ENCODE measurements at places on chromosomes 1 and 21.

DNA sequence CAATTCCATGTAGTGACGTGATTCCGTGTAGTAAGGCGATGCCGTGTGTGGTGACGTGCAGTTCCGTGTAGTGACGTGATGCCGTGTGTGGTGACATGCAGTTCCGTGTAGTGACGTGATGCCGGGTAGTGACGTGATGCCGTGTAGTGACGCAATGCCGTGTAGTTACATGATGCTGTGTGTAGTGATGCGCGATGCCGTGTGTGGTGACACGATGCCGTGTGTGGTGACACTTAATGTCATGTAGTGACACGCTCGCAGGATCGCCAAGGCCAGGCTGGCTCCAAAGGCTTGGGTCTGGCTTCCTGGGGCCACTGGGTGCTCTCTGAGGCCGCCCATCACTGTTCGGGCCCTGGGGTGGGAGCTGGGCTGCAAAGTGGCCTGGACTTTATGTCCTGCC is 14.2 kb downstream of the COL18A1 start:
- DNase-seq: no peak

DNA sequence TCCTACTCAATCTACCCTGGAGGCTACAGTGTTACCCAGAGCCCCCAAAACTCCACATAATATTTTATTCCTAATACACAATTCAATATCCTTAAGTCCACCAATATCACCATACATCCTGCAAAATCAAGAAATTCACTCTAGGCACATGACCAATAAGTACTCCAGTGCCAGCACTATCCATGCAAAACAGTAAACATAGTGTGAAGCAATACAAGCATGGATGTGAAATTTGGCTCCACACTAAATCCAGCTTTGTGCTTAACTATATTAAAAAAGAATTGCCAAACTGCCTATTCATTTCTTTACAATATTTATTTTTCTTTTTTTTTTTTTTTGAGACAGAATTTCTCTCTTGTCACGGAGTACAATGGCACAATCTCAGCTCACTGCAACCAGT is 3.0 kb upstream of the MEAF6 start:
- DNase-seq: no peak

GRCh38 chr1:230851291-230851691 is 17.0 kb downstream of the C1orf198 start:
- no peak for DNase-seq

GRCh38 chr1:110018396-110018795 is 16.0 kb upstream of the STRIP1 start:
- DNase-seq: no peak

GRCh38 chr1:86774305-86775295 is 70.2 kb downstream of the SH3GLB1 start:
- no peak for DNase-seq

- DNase-seq: no peak
Observed at GRCh38 chr1:229464672-229465071, 30.8 kb upstream of the ACTA1 start.

GRCh38 chr1:1370771-1371300 is 4.2 kb downstream of the AURKAIP1 start:
- no peak for DNase-seq

DNA sequence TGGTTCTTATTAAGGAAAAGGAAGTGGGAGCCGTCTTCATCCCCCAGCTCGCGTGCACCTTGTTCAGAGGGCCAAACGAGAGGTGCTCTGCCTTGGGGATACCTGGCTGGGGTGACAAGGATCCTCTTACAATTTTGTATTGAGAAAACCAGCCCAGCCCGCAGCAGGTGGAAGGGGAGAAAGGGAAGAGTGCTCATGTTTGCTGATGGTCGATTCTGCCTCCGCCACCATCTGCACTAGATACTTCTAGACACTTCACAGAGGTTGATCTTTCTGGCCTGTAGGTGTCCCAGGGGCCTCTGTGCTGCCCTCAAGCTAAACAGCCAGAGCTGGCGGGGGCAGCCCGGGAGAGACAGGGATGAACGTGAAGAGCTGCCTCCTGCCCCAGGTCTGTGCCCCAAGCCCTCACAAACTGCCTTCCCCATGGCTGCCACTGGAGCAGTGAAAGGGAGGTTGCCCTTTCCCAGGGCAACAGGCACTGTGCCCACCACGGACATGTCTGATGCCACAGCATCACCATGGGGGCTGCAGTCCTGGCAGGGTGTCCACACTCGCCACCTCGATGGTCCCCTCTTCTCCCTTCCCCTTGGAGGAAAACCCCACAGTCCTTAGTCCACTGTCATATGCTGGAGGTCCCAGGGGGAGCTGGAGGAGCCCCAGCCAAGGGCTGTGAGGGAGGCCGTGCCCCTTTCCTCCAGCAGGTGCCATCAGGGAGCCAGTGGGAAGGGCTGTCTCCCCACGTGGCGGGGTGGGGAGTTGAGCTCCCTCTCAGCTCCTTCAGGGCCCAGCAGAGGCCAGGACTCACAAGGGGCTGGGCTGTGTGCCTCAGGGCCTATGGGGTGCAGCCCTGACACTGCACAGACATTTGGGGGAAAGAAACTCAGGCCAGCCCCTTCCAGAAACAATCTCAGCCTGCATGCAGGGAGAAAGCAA is 8.1 kb downstream of the ADPRS start:
- DNase-seq: no peak

DNA sequence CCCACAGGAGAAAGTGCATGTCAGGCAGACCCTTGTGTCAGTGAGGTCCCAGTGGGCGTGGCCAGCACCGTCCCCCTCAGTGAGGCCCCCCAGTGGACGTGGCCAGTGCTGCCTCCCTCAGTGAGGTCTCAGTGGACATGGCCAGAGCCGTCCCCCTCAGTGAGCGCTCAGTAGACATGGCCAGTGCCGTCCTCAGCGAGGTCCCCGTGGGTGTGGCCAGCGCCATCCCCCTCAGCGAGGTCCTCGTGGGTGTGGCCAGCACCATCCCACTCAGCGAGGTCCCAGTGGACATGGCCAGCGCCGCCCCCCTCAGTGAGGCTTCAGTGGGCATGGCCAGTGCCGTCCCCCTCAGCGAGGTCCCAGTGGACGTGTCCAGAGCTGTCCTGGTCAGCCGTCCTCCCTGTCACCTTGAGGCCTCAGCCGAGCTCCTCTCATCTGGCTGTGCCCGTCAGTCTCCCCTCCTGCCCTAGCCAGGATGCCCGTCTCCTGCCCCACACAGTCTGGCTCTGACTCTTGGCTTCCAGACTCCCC is 35.5 kb downstream of the PDE9A start:
- no peak for DNase-seq

DNA sequence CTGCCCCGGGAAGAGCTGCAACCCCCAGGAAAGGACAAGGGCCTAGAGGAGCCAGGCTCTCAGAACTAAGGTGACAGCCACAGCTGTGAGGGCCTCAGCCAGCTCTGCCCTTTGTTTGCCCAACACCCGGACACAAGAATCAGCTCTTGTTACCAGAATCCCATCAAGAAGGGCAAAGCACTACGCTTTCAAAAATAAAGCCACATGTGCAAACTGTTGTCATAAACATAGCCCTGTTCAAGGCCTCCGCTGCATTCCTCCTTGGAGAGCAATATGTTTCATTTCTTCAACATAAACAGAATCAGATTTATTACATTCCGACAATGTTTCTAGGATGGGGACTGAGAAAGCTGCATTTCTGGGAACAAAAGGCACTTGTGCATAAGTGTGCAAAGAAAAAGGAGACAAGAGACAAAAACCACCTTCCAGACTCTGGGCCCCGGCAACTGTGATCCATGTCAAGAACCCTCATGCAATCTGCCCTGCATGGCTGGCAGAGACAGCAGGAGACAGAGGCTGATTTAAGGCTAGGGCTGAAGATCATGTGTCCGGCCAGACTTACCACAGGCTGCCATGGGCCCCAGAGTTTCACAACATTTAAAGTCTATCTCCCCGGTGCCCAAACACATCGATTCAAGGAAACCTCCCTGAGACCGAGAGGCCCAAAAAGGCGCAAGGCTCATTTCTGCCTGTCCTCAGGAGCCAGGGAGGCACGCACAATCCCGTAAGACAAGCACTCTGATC is 71.0 kb downstream of the SSBP3 start:
- no peak for DNase-seq

GRCh38 chr21:44865561-44866280 is 7.8 kb downstream of the PTTG1IP start:
- no peak for DNase-seq

GRCh38 chr1:40689737-40690136 is 1.8 kb upstream of the NFYC start:
- no peak for DNase-seq

- DNase-seq: no peak
Observed at GRCh38 chr1:60402816-60403215, 329.2 kb upstream of the C1orf87 start.

- DNase-seq: no peak
Observed at GRCh38 chr1:110237386-110238152, 27.5 kb downstream of the KCNC4 start.

DNA sequence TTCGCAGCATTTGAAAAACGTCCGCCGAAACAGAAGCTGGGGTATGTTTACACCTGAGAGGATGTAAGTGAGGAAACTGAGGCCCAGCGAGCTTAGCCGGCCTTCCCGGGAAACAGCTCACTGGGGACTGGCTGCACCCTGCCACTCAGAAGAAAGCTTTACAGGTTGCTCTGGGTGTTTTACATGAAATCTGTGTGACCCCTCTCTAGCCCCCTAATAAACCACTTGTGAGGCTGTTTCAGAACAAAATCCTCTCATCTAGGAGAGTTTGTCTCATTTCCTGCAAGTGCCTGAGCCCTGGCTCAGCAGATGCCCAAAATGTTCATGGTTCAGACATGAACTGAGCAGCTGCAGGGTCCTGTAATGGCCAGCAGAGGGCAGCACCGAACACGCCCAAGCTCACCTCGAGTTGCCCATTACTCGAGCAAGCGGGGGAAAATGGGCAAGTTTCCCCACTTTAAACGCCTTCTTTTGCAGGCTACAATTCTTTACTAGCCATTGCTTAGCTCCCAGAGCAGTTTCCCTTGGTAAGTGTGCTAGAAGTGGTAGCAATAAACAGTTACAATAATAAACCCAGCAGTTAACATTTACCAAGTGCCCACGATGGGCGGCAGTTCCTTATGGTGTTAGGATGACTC is 76.4 kb downstream of the FHAD1 start:
- DNase-seq: peak; percentile 47

DNA sequence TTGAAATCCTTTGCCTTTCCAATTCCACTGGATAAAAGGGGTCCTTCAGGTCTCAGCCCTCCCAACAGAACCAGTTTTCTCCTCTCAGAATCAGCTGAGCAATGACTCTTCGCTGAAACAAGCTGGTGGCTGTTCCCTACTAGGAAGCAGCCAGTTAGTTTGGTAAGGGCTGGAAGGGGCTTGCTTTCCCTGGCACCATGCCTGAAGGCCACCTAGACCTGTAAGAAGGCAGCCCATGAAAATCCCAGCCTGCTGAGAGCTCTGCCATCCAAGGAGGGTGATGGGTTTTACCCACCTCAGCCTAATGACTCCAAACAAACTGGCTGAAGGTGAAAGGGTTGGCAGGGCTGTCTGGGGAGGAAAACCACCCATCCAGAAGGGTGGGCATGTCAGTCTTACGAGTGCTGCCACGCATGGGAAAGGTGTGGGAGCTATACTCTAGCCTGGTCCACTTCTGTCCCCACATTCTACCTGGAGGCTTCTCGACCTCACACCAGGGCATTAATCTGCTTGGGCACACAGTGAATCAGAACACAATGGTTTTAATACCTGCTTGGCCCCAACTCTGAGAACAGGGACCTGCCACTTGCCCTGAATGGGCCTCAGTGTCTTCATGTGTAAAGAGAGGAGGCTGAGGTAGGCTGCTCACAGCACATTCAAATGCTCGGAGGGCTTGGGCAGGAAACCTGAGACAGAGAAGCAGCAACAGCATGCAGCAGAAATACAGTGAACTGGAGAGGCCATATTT is 53.0 kb downstream of the CD46 start:
- DNase-seq: no peak

DNA sequence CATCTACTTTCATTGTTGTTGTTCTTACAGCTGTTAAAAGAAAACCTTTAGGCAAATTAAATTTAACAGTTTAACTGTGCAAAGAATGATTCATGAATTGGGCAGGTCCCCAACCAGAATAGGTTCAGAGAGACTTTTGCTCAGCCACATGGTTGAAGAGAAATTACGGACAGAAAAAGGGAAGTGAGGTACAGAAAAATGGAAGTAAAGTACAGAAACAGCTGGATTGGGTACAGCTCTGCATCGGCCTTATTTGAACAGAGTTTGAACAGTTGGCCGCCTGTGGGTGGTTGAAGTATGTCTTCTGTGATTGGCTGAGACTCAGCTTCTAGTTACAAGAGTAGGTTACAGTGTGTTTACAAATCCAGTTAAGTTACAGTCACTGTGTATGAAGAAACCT is 210.1 kb downstream of the FGGY start:
- no peak for DNase-seq

DNA sequence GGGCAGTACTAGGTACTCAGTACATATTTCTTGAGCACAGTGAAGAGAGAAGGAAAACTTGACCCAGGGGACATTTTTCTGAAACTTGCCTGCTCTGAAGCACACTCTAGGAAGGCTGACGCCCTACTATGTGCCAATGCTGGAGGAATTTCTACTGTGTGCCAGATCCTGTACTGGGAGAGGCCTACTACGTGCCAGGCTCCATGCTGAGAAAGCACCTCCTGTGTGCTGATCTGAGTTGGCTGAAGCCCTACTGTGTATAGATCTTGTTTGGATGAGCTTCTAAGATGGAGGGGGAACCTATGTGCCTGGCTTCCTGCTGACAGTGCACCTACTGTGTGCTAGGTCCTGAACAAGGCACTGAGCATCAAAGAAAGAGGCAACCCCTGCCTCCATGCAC is 86.2 kb downstream of the GRIK3 start:
- no peak for DNase-seq

DNA sequence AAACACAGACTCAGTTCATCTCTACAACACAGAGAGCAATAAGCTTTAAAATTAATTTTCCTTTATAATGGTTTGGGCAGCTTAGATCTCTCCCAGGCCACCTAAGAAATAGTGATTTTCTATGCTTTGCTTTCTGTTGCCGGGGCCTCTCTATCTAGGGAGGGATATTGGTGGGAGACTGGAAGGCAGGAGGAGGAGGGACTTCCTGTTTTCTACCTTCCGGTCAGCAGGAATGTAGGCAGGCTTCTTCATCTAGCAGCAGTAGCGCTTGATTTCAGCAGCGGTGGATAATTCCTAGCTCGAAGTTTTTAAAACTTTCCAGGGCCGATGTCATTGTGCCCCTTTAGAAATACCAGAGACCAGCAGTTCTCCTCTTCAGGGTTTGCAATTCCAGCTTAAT is 5.1 kb upstream of the DESI2 start:
- DNase-seq: no peak

GRCh38 chr1:206809504-206810084 is 37.3 kb upstream of the IL10 start:
- DNase-seq: no peak

- no peak for DNase-seq
Observed at GRCh38 chr1:170145061-170145460, 698 bp upstream of the NTMT2 start.

- DNase-seq: no peak
Observed at GRCh38 chr1:96772972-96773371, 51.4 kb downstream of the PTBP2 start.

DNA sequence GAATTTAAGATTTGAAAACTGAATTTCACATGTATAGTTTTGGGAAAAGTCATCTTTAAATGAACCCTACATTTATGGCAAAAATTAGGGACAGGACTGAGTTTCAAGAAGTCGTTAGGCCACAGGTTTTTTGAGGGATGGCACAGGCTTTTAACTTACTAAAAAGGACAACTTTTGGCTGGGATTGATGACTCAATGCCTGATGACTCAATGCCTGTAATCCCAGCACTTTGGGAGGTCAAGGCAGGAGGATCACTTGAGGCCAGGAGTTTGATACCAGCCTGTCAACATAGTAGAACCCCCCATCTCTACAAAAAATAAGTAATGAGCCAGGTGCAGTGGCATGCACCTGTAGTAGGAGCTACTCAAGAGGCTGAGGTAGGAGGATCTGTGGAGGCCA is 15.9 kb downstream of the UCK2 start:
- no peak for DNase-seq

Measured in NCI-H1930 (cell line).